Stimulated activated CD4-positive, alpha-beta T cell treated with anti-CD3 and anti-CD28 coated beads, TNF-alpha, amount 100 ng/mL, for 4 hours (primary cell): ENCODE measurements at places on chromosomes 5 and 9.

DNA sequence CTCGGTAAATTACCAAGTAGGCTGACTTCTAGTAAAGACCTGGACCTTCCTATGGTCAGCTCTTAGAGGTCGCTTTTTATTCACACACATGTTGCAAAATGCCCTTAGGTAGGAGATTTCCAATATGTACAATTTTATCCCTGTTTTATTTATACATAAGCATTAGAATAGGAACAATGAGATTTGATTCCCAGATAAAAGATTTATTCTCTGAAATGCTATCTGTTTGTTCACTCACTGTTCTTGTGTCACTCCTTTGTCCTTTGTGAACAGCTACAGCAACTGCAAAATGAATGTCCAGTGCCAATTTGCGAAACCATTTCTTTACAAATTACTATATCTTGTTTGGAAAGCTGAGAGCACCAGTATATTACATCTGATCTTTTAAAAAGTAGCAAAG, 991.5 kb upstream of the TYRP1 start:
- no peak for DNase-seq

GRCh38 chr5:32307769-32308194, 5.0 kb downstream of the MTMR12 start:
- DNase-seq, result no peak

- no peak for DNase-seq
Measured at GRCh38 chr5:123455640-123456039, 32.4 kb upstream of the CEP120 start.

- DNase-seq, result no peak
Measured at GRCh38 chr9:106890608-106891007, 27.6 kb downstream of the ZNF462 start.

DNA sequence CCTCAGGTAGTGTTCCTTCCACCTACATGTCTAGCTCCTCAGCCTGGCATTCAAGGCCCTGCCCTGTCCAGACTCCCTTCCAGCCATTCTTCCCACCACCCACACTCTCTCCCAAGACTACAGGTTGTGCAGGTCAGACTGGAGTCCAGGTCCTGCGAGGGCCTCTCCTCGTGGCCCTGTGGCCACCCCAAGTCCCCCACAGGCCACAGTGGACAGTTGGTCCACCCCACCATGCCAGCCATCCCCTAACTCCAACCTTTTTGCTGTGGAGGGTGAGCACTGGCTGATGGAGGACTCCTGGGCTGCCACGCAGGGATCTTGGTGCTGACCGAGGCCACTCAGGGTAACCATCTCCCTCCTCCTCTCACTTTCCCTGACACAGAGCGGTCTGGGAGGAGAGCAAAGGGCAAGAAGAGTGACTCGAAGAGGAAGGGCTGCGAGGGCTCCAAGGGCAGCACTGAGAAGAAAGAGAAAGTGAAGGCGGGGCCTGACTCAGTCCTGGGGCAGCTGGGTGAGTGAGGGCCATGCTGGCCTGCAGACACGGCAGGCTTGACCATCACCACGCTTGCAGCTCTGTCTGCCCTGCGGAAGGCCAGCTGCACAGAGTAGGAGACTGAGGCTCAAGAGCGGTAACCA, 51.0 kb downstream of the JADE2 start:
- no peak for DNase-seq

DNA sequence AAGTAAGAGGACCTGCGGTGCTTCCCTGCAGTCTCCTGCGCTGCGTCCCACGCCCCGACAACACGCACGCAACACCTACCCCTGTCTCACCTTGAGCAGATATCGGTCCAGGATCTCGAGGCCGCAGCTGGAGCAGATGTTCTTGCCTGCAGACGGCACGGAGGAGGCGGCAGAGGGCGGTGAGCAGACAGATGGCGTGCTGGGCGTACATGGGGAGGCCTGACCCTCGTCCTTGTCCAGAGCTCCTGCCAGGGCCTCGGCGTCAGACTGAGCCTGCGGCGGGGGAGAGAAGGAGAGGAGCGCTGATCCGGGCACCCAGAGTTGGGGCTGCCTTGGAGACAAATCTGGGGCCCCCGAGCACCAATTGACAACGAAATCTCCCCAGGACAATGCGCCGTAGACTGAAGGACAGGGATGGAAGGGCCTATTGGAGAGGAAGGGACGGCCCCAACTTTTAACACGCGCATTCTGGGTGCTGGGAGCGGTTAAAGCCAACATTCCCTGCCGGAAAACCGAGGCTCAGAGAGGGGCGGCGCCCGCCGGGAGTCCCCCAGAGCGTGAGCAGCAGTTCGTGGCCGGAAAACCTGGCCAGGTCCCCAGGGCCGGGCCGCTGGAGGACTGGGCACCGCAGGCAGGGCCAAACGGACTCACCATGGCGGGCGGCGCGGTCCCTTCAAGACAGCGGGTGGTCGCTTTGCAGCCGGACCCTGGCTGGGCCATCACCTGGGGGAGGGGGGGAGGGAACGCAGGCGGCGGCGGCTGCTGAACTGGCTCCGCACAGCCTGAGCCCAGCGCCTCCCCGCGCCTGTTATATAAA, 1.8 kb downstream of the LHX6 start:
- no peak for DNase-seq

DNA sequence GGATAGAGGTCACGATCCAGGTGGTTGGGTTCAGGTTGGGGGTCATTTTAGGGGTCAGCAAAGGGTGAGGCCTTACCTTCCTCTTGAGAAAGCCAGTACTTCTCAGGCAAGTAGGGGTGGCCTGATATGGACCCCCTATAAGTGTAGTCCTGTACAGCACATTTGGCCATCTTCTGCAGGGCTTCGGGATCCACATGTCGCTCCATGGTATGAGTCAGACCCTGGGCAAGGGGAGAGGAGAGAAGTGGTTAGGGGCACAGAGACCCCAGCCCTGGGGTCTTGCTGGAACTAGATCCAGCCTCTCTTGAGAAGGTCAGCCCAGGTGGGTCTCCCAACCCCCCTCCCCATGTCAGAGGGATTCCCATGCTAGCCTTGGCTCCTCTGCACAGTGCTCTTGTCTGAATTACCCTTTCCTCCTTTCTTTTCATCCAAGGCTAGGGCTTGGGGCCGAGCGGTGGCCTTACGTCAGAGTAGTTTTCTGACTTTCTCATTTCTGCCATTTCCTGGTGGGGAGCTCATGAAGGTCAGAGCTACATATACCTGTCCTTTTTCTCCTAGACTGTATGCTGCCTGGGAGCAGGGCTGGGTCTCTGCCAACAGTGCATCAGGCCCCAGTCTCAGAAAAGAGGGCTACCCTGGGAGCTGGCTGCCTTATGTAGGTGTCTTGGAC, 9.0 kb upstream of the MYORG start:
- no peak for DNase-seq

DNA sequence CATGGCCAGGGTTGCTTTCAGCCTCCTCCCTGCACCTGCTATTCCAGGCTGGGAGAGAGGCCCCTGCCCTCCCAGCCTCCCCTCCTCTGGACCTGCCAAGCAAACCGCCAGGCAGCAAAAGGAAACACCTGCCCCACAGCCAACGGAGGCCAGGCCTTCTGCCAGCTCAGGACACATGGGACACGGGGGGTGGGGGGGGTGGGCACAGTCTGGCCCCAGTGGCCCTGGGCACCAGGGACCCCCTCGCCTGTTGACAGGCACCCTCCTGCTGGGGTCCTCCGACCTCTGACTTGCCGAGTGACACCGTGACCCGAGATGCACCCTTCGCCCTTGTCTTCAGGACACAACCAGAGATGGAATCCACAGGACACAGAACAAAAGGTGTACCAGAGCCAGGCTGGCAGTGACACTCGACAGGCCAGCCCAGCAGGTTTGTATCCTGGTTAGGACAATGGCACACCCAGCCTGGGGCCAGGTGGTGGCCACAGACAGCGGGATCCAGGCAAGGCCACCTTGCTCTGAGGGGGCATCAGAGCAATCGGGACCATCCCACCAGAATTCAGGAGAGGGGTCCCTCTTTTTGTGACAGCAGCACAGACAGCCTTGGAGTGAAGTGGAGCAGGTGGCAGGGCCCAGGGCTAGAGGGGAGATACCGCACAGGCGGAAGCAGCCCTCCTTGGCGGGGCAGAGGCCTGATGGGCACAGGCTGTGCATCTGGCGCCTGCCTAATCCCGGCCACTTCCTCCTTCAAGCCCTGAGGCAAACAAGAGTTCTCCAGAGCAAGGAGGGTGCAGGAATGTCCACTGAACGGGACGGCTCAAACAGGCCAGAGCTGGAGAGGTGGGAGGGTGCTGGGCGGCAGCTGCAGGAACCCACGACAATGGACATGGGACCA, 1.3 kb upstream of the TMEM210 start:
- DNase-seq, result no peak

DNA sequence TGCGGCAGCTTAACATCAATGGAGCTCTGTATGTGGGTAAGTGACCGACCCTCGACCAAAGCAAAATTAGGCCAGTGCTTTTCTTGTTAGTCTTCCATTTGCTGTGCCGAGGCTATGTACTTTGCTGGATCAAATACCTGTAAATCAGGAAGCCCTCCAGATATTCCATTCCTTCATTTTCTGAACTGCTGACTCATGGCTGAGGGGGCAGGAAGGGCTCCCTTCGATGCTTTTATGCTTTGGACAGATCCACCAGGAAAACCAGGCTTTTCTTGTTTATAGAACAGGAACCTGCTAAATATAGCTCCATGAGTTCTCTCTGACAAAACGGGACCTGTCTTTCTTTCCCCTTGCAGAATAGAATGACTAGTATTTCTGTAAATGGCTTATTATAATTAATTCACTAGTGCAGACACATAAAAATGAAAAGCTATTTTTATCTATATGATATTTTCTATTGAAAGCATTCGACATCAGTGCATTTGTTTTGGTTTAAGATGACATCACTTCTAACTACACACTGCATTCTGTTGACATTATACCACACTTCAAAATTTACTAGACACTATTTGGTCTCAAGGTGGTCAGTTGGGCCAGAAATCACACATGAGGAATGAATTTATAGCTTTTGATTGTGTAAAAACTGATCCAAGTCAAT, 93.3 kb downstream of the LIFR start:
- DNase-seq, result no peak

- no peak for DNase-seq
Measured at GRCh38 chr9:91246846-91247245, 114.9 kb downstream of the AUH start.

- no peak for DNase-seq
Measured at GRCh38 chr9:4116723-4117460, 183.0 kb downstream of the GLIS3 start.

- DNase-seq, result no peak
Measured at GRCh38 chr9:136720898-136721338, 8.5 kb downstream of the DIPK1B start.

DNA sequence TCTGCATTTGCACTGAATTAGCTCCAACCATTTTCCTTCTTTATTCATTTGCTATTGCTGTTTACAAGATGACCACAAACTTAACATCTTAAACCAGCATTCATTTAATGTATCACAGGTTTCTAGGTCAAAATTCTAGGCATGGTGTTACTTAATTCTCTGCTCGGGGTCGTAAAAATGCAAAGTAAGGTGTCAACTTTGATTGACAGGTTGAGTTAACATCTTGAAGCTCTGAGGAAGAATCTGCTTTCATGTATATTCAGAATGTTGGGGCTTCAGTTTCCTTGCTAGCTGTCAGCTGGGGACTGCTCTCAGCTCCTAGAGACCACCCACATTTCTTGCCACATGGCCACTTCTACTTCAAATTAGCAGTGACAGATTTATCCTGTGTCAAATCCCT, 348.7 kb upstream of the GRIN3A start:
- no peak for DNase-seq

GRCh38 chr9:95336281-95336680, 18.8 kb upstream of the FANCC start:
- DNase-seq, result no peak

DNA sequence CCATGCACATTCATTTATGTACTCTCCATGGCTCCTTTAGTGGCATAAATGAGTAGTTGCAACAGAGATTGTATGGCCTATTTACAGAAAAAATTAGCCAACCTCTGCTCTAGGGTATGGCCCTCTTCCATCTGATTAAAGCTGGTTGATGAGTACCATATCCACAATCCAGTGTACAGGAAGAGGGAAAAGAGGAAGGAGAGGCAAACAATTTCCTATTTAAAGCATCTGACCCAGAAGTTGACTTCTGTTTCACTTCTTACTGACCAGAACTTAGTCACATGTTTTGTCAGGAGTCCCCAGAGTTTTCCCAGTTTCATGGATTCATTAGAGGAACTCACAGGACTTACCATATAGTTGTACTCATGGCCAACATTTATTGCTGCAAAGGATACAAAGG, 68.6 kb upstream of the STARD4 start:
- DNase-seq, result no peak

- no peak for DNase-seq
Measured at GRCh38 chr5:176644878-176645670, 2.2 kb upstream of the TSPAN17 start.

DNA sequence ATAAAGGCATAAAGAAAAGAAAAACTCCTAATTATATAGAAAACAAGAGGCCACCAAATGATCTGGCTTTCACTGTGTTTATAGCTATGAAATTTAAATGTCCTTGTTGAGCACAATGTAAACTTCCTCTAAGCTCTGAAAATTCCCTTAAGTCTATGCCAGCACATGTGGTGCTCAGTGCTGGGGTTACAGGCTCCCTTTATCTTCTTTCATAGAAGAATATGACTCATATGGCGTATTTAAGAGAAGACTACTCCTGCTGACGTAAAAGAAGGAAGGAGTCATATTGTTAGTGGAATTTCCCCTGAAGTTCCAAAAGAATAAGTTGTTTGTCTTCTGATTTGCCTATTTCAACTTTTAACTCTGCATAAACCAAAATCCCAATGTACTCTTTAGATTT, 30.4 kb downstream of the RNF145 start:
- DNase-seq, result no peak

DNA sequence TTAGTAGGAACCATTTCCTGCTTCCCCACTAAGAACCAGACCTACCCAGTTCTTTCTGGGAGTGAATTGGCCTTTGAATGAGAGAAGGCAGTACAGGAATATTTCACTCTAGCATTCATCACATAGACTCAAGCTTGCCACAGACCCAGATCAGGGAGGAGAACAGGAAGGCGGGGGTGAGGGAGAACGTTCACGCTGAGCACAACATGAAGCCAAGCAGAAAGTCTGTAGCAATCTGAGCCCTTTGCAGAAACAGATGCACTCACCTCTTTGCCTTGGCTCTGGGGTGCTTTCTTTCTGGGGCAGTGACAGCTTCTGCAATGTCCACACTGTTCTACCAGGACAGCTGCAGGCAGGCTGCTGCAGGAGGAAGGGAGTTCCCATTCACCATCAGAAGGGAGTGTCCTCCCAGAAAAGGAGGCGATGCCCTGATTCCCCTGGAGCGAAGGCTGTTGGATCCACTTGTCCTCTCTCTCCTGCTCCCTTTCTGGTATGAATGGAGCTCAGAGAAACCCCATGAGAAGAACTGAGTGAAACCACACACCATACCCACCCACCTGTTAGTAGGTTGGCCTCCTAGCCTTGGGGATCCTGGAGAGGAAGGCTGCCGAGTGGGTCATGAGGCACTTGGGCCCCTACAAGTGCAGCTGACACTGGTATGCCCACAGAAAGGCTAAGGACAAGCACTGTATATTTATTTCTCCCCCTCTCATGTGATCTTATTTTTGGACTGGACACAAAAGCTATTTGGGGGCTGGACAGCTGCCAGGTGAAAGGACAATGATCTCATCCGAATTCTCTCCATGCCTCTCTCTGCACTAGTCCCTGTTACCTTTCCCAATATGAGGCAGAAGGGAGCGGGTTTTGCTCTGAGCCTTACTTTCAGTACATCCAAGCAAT, 11.7 kb upstream of the FGF1 start:
- no peak for DNase-seq
